ENCODE measurements at places on chromosomes 6 and 20.

DNA sequence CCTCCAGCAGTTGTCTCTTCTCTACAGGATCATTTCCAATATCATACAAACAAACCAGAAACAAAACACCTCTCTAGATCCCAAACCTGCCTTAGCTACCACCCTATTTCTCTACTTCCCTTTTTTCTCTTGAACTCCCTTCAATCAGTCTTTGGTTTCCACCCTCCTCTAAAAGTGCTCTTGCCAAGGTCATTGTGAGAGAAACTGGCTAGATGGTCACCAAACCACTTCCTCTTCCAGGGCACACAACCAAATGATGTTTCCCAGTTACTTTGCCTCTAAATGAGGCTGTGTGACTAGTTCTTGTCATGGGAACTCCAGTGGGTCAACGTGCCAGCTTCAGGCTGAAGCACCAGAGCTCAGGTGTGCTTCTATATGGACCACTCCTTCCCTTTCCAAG lies 85.8 kb upstream of the ARMC2 start:
- no peak for DNase-seq

- DNase-seq, result no peak
Observed at GRCh38 chr6:137745321-137745720, 121.7 kb upstream of the TNFAIP3 start.

GRCh38 chr6:97294451-97294850 lies 11.4 kb upstream of the MMS22L start:
- DNase-seq, result no peak

DNA sequence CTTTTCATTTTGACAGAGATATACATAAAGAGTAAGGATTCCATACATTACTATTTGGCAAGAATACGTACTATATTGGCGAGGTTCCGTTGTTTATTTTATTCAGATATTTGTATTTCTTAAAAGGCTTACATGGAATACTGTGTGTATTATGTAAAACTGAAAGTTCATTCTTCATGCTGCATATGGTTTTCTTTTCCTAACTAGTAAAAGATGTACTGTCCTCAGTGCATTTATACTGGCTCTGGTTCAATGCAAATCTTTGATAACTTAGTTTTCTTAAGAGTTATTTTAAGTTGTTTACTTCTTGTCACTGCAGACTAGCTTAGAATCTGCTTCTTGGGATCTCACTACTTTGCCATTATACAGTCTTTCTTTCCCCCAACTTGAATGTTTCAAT lies 42.0 kb downstream of the ADGRB3 start:
- DNase-seq, result peak; percentile 49

DNA sequence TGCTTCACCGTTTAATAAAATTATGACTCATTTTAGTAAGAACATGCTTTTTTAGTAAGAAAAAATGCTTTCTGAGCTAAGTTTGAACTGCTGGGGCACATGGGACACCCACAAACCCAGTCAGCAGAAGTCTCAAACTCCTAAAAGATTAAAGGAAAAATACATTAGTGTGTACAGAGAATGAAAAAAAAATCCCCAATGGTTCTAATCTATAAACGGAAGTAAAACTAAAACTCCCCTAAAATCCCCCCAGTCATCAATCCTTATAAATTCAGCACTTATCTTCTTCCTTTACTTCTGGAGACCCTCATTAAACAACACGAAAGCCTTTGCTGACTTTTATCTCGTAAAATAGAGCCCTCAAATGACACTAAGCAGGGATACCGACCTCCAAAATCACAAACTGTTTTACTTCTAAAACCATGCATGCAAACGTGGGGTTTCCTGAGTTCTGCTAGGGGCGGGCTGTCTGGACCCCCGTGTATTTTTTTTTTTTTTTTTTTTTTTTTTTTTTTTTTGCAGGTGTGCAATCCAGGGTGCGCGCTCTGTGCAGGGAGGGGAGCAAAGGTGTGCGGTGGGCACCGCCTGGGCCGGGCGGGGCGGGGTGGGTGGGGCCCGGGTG lies 1.1 kb upstream of the MYB start:
- peak; percentile 45 for DNase-seq

- no peak for DNase-seq
Observed at GRCh38 chr20:12316794-12317193, 399.1 kb downstream of the BTBD3 start.

GRCh38 chr20:59145924-59146779 lies 17.5 kb upstream of the ZNF831 start:
- no peak for DNase-seq

DNA sequence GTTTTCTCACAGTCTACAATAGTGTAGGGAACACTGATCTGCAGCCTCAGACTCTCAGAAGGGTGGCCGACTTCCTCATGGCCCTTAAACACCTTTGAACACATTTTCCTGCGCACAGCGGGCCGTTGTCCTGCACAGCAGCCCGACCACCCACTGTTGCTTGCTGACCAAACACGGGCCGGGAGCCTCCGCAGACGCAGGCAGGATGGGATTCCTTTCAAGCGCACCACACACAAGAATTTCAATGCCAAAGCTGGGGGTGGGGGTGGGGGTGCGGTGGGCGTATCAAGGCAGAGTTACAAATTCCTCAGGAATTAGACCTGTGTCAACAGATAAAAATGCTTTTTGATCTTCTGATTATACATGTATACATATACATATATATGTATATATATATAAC lies 74.5 kb downstream of the HUS1B start:
- peak; percentile 37 for DNase-seq

Measured in eye (tissue), 1 donor.